Astrocyte (in vitro differentiated cells and primary cell): ENCODE measurements at places on chromosomes 5 and 9. TPM values are rescaled to one million over a fixed set of nuclear protein-coding genes. Genes with fewer than 3 reads are reported as not detected.

RNF183 gene
- total RNA-seq, result not detected in 2 replicates

FBN2 gene
- 105 and 176 TPM in 2 replicates for total RNA-seq

GRCh38 chr5:159097784-159098602 is 1.7 kb downstream of the EBF1 start:
- DNase-seq, result peak; percentile 27
- H3K36me3 ChIP-seq, result no peaks in the 10 kb centered on the region
- peak overlapping the region; percentile 67 for H3K4me3 ChIP-seq
- H3K27me3 ChIP-seq, result peaks cover 31% of the 10 kb centered on the region
- H3K4me1 ChIP-seq, result peaks cover 16% of the 10 kb centered on the region

- H3K27ac ChIP-seq, result no peak overlapping the region
- H3K27me3 ChIP-seq, result no peaks in the 10 kb centered on the region
- no peak overlapping the region for H3K4me3 ChIP-seq
- H3K36me3 ChIP-seq, result no peaks in the 10 kb centered on the region
- DNase-seq, result no peak
These were observed 109.3 kb upstream of the DHFR start for GRCh38 chr5:80763873-80764647.

DNA sequence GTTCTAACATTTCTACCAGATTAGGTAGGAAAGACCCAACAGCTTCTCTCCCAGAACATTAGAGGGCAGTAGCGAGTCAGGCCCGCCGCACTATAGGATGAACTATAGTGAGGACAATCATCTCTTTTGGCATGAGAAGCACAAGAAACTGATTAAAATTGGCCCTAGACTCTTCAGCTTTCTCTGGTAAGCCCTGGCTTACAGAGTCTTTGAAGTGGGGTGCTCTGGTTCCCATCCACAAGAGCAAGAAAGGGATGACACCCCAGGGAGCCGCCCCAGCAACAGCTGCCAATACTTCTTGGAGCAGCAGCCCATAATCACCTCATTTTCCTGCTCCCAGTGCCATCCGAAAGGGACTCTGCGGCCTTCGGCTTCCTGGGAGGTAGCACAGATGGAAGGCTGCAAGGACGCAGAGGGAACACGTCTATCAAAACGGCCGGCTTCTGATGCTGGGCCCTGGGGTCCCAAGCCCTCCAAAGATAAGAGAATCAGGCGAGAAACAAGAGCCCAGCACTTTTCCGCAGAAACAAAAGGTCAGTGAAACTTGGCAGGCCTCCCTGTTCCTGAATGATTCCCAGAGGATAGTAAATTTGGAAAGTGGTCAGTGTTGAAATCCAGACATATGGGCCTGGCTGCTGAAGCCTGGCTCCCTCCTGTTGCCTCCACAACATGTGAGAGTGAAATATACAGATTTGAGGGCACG is 69.3 kb downstream of the HSD17B3 start:
- H3K4me3 ChIP-seq, result no peak overlapping the region
- H3K4me1 ChIP-seq, result no peaks in the 10 kb centered on the region
- H3K27me3 ChIP-seq, result peaks cover 2% of the 10 kb centered on the region
- peak; percentile 14 for DNase-seq

- no peak overlapping the region for H3K4me3 ChIP-seq
- peak; percentile 71 for DNase-seq
- peak overlapping the region; percentile 83 for H3K27ac ChIP-seq
- peaks cover 40% of the 10 kb centered on the region for H3K4me1 ChIP-seq
- peaks cover 11% of the 10 kb centered on the region for H3K36me3 ChIP-seq
- H3K27me3 ChIP-seq, result no peaks in the 10 kb centered on the region
These were observed 127.8 kb downstream of the SAXO1 start for GRCh38 chr9:18905028-18905882.

PCDHA4 gene
- 9.5 and 9.6 TPM in 2 replicates for total RNA-seq

ZER1 gene
- total RNA-seq, result 31.0 and 31.9 TPM in 2 replicates

PSMD5 gene
- 66.2 and 78.1 TPM in 2 replicates for total RNA-seq

GRCh38 chr5:169670769-169671525 is 33.9 kb downstream of the DOCK2 start:
- H3K27ac ChIP-seq, result no peak overlapping the region
- no peaks in the 10 kb centered on the region for H3K27me3 ChIP-seq
- no peak overlapping the region for H3K4me3 ChIP-seq
- no peaks in the 10 kb centered on the region for H3K36me3 ChIP-seq
- no peak for DNase-seq
- H3K4me1 ChIP-seq, result peaks cover 10% of the 10 kb centered on the region

CDC26 gene
- total RNA-seq, result 22.5 and 23.9 TPM in 2 replicates

PRRT1B gene
- not detected in 2 replicates for total RNA-seq

DNA sequence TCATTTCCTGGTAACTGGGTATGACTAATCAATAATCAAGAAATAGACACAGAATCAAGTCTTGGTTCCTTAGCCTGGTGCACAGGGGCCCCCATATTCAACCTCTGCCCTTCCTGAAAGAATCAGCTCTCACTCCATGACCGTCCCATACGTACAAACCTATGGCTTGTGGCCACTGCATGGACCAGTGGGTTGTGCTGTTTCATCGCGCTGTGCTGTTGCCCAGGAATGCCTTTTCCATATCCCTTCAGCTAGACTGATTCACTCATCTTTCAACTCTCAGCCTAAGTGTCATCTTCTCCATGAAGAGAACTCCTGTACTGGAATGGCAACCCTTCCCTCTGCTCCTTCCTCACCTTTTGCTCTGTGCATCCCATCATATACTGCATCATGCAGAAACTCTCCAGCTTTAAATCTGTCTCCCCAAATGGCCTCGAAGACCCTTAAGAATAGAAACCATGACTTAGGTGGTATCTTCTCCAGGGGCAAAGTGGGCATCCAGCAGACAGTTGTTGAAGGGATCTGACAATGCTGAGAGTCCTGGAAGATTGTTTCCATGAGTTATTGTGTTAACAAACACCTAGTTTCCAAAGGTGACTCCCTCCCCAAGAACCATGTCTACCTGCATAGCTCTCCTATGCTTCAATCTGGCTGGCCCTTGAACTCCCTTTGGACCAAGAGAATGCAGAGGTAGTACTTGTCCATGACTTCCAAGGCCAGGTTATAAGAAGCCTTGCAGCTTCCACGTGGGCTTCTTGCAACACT is 180.8 kb downstream of the ACTL7B start:
- H3K4me1 ChIP-seq, result peaks cover 15% of the 10 kb centered on the region
- no peak overlapping the region for H3K27ac ChIP-seq
- no peak overlapping the region for H3K4me3 ChIP-seq
- DNase-seq, result no peak
- H3K27me3 ChIP-seq, result no peaks in the 10 kb centered on the region
- H3K36me3 ChIP-seq, result no peaks in the 10 kb centered on the region

GRCh38 chr5:16000056-16000455 is 179.5 kb downstream of the MARCHF11 start:
- H3K27ac ChIP-seq, result no peak overlapping the region
- H3K4me1 ChIP-seq, result no peaks in the 10 kb centered on the region
- H3K4me3 ChIP-seq, result no peak overlapping the region
- no peak for DNase-seq

DNA sequence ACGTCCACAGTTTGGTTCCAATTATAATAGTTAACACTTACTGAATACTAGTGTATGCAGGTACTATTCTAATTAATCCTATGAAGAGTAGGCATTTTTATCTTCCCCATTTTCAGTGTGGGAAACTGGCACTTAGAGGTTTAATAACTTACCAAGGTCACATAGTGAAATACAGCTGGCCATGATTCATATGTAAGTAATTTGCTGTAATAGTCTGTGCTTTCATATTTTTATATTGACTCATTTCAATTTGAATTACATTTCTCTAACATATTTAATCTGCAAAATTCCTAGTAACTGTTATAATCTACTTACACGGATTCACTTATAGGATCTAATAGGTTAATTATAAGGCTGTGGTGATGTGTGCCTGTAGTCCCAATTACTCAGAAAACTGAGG is 19.4 kb downstream of the CCNH start:
- H3K4me1 ChIP-seq, result peaks cover 30% of the 10 kb centered on the region
- peaks cover 56% of the 10 kb centered on the region for H3K36me3 ChIP-seq
- no peak overlapping the region for H3K4me3 ChIP-seq
- peak overlapping the region; percentile 90 for H3K27ac ChIP-seq
- no peaks in the 10 kb centered on the region for H3K27me3 ChIP-seq

- peaks cover 10% of the 10 kb centered on the region for H3K4me1 ChIP-seq
- H3K27me3 ChIP-seq, result no peaks in the 10 kb centered on the region
- H3K27ac ChIP-seq, result peak overlapping the region; percentile 60
These were observed 51.4 kb upstream of the TJP2 start for GRCh38 chr9:69122549-69123141.

- H3K36me3 ChIP-seq, result no peaks in the 10 kb centered on the region
- DNase-seq, result no peak
- H3K27ac ChIP-seq, result no peak overlapping the region
These were observed 7.7 kb downstream of the PFN3 start for GRCh38 chr5:177392765-177393164.

GRCh38 chr5:160556846-160557245 is 135.2 kb downstream of the PTTG1 start:
- peaks cover 8% of the 10 kb centered on the region for H3K4me1 ChIP-seq
- no peaks in the 10 kb centered on the region for H3K27me3 ChIP-seq
- H3K36me3 ChIP-seq, result no peaks in the 10 kb centered on the region
- peak; percentile 81 for DNase-seq
- H3K4me3 ChIP-seq, result no peak overlapping the region

- H3K27ac ChIP-seq, result peak overlapping the region; percentile 8
- H3K36me3 ChIP-seq, result no peaks in the 10 kb centered on the region
- peak; percentile 51 for DNase-seq
- H3K27me3 ChIP-seq, result no peaks in the 10 kb centered on the region
- no peak overlapping the region for H3K4me3 ChIP-seq
These were observed 1828.2 kb downstream of the MAT2B start for GRCh38 chr5:165333623-165334022.

GRCh38 chr5:98742396-98743073 is 30.9 kb upstream of the RGMB start:
- H3K36me3 ChIP-seq, result no peaks in the 10 kb centered on the region
- no peak for DNase-seq
- no peaks in the 10 kb centered on the region for H3K27me3 ChIP-seq
- H3K4me3 ChIP-seq, result no peak overlapping the region

PCA3 gene
- not detected in 2 replicates for total RNA-seq

ANKRD31 gene
- total RNA-seq, result 0.07 and 0.14 TPM in 2 replicates

- no peaks in the 10 kb centered on the region for H3K27me3 ChIP-seq
- no peak overlapping the region for H3K27ac ChIP-seq
- peaks cover 10% of the 10 kb centered on the region for H3K4me1 ChIP-seq
These were observed 6.9 kb downstream of the RAB24 start for GRCh38 chr5:177296581-177296980.

DNA sequence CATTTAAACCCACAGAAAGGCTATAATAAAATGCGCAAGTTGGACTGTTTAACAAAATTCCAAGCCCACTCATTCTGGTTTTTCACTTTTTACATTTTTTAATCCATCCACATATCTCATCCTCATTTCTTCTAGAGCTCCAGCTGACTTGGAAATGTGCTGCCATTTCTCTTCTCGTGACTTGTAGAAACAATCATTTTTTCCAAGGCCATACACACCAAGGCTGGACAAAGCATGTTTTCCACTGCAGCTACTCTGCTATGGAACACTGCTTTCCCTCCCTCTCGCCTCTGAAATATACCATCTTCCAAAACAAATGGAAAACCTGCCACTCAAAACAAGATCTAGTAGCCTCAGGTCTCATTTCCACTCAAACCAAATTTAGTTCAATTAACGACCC is 141.1 kb downstream of the ESM1 start:
- no peaks in the 10 kb centered on the region for H3K36me3 ChIP-seq
- no peaks in the 10 kb centered on the region for H3K27me3 ChIP-seq
- H3K27ac ChIP-seq, result no peak overlapping the region
- H3K4me1 ChIP-seq, result peaks cover 8% of the 10 kb centered on the region

DNA sequence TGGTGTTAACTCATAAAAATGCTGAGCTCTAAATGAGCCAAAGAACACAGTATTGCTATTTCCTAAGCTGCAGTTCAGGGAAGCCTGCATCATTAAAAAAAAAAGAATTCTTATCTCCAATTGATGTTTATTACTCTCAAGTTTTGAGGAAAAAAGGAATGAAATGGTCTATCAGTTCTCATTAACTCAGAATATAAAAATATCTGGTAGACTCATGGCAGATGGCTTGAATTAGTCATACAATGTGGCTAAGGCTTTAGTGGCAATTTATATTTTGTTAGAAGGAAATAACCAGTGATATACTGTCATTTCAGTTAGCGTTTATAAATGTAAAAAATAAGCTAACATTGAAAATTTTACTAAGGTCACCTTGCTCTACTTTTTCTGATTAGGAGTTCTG is 1403.4 kb upstream of the C9orf72 start:
- no peaks in the 10 kb centered on the region for H3K36me3 ChIP-seq
- no peak overlapping the region for H3K27ac ChIP-seq
- no peaks in the 10 kb centered on the region for H3K27me3 ChIP-seq
- no peak for DNase-seq
- no peak overlapping the region for H3K4me3 ChIP-seq
- no peaks in the 10 kb centered on the region for H3K4me1 ChIP-seq

GRCh38 chr5:124771761-124772160 is 25.3 kb upstream of the ZNF608 start:
- no peaks in the 10 kb centered on the region for H3K4me1 ChIP-seq
- DNase-seq, result no peak
- H3K27me3 ChIP-seq, result no peaks in the 10 kb centered on the region
- H3K4me3 ChIP-seq, result no peak overlapping the region
- no peak overlapping the region for H3K27ac ChIP-seq
- no peaks in the 10 kb centered on the region for H3K36me3 ChIP-seq

ADAMTS6 gene
- 27.7 and 37.1 TPM in 2 replicates for total RNA-seq

- no peaks in the 10 kb centered on the region for H3K4me1 ChIP-seq
- H3K27ac ChIP-seq, result no peak overlapping the region
- H3K4me3 ChIP-seq, result no peak overlapping the region
- no peaks in the 10 kb centered on the region for H3K27me3 ChIP-seq
- no peaks in the 10 kb centered on the region for H3K36me3 ChIP-seq
These were observed 96.6 kb downstream of the MAN2A1 start for GRCh38 chr5:109786206-109786855.

DNA sequence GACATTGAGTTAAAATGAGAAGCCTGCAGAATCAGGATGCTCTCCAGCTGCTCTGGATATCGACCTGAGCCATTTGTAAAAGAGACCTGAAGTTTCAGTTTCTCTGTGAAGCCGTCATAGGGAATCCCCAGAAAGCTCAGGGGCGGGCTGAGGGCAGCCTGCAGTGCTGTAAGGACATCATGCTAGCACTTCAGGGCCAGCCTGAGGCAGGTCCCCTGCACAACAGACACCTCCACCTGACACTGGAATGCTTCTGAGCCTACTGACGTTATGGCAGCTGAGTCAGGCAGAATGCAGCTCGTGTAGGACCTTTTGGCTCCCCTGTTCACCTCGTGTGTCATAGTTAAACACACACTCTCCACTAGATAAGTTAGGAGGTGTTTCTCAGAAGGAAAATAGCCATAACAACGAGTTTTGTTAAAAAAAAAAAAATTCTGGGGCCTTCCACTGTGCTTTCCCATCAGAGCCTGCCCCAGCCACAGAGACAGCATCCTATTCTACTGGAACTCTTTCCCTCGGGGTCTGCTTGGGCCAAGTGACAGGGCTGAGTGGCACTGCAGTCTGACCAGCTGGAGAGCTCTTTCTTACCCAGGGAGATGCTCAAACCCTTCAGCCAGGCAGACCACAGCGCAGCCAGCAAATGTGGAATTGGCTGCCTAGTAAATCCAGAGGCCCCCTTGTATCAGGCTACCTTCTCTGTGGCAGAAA is 354.9 kb downstream of the DIRAS2 start:
- H3K27ac ChIP-seq, result no peak overlapping the region
